ENCODE measurements at places on chromosomes 16 and 17.

GRCh38 chr17:41707803-41708669 lies 4.1 kb upstream of the GAST start:
- DNase-seq, result no peak

- no peak for DNase-seq
Measured at GRCh38 chr17:67696347-67696746, 21.4 kb upstream of the NOL11 start.

DNA sequence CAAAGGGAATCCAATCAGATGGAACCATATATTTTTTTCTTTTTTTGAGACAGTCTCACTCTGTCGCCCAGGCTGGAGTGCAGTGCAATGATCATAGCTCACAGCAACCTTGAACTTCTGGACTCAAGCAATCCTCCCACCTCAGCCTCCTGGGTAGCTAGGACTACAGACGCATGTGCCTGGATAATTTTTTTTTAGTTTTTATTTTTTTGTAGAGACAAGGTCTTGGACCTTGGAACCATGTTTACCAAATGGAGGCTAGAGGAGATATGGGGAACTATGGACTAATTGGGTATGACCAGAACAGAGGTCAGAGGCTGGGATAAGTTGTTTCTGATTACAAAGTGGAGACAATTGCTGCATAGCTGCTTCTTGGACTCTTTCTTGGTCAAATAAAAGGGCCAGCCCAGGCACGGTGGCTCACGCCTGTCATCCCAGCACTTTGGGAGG lies 41.2 kb upstream of the ADCY9 start:
- no peak for DNase-seq

GRCh38 chr16:27839419-27839818 lies 224.1 kb downstream of the GSG1L start:
- no peak for DNase-seq

DNA sequence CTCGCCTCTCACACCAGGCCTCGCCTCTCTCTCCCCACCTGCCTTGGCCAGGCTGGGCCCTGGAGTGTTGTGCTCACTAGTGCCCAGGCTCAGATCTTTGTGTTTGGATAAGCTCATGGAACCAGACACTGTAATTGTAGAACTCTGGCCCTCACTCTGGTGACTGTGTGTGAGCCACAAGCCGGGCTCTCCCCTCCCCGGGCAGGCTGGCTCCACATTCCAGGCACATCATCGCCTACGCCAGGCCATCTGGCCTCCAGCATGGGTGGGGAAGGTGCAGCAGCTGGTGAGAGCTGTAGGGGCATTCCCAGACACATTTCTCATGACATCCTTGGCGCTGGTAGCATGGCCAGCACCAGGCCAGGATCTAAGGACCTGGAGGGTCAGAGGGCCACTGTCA lies 202.3 kb downstream of the RAB11FIP4 start:
- no peak for DNase-seq

DNA sequence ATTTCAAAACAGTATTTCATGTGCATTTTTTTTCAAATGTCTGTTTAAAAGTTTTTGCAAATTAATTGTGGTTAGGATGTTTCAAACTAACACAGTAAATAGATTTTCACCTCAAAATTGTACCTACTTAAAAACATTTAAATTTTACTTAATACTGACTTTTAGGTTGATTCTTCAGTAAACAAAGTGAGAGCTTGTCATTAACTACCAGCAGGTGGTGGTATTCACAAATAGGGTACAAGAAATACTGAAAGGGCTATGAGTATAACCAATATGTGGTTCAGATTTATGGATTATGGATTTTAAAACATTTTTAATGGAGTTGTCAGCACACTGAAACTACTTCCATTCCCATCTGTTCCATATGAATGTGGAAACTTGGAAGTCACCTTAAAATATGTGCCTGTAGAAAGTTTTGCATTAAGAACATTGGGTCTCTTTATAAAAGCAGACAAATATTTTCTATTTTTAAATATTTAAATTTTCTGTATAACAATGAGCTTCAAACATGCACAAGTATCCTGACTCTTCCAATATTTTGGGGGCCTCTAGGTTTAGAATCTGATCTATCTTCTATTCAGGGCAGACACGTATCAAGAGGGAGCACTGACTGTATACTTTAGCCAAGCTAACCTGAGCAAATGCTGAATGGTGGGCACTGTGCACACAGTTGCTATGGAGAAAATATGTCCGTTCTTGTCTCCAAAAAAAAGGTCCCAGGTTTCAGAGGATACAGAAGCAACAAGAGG lies 155.6 kb downstream of the SNX11 start:
- DNase-seq, result peak; percentile 31

DNA sequence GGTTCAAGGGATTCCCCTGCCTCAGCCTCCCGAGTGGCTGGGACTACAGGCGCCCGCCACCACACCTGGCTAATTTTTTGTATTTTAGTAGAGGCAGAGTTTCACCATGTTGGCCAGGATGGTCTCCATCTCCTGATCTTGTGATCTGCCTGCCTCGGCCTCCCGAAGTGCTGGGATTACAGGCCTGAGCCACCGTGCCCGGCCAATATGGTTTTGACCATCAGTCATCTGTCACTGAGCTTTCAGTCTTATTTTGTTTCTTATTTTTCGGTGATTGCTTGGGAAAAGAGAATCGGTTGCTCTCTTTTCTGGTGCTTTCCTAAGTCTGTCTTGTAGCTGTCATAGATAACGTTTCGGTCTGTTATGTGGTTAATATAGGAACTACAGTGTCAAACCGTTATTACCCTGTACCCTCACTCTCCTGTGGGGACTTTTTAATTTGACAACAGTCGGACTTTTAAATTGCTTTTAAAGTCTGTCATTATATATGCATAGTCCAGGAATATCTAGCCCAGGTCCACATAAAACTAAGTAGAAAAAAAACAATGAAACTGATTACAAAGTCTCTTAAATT lies 453.4 kb downstream of the KCNJ18 start:
- no peak for DNase-seq

GRCh38 chr17:16944334-16945135 lies 27.4 kb downstream of the TNFRSF13B start:
- no peak for DNase-seq

GRCh38 chr17:10229181-10229580 lies 30.8 kb upstream of the GAS7 start:
- no peak for DNase-seq

DNA sequence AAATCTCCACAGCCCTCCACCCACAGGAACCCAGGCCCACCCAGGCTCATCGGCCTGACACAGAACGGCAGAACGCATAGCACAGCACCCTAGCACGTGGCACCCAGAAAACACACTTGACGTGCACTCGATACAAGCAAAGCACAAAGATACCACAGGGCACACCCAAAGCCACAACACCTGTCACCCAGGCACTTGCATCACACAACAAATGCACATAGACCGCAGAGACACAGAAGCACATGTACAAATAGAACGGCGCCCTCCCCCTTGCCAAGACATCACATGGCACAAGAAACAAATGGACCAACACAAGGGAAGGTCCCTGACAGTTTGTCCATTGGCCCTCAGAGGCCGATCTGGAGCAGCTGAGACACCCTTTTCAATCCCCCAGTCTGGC lies 147.7 kb upstream of the WSCD1 start:
- no peak for DNase-seq

DNA sequence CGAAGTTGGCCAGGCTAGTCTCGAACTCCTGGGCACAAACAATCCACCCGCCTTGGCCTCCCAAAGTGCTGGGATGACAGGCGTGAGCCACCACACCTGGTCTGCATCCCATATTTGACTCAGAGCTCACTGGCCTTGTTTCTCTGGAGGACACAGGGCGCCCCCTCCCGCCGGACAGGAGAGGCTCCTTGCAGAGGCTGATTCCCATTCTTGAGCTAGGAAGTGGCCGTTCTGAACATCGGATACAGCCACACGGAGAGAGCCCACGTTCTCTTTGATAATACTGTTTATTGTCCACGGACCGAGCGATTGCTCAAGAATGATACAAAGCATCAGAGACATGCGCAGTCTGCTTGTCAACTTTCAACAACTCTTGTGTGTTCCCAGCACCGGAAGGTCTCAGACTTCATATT lies 12.1 kb upstream of the USP36 start:
- no peak for DNase-seq

- DNase-seq, result no peak
Measured at GRCh38 chr16:27945233-27945973, 118.1 kb downstream of the GSG1L start.

DNA sequence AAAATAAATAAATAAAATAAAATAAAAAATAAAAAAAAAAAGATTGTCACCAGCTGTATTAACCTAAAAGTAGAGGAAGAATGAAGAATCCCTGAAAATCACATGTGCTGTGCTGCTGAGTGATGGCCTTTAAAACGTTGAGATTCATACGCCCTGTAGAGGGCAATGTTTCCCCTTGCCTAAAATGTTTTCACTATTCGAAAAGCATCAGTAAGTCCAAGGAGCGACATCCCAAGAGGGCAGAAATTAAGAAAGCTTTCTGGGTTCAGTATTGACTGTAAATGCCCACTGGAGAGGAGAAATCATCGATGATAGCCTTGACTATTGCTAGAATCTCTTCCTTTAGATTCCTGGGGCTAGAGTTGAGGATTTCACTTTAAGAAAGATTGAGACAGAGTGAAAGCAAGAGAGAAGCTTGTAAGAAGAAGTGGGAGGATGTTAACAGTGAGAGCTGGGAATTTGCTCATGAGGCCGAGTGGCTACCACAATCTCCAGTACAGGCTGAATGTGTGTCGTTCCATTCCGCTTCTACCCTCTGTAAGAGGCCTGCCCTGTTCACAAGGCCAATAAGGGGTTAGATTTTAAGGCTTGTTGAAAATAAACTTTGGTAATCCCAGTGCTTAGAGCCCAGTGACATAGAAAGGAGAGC lies 170.8 kb upstream of the FAM20A start:
- no peak for DNase-seq

DNA sequence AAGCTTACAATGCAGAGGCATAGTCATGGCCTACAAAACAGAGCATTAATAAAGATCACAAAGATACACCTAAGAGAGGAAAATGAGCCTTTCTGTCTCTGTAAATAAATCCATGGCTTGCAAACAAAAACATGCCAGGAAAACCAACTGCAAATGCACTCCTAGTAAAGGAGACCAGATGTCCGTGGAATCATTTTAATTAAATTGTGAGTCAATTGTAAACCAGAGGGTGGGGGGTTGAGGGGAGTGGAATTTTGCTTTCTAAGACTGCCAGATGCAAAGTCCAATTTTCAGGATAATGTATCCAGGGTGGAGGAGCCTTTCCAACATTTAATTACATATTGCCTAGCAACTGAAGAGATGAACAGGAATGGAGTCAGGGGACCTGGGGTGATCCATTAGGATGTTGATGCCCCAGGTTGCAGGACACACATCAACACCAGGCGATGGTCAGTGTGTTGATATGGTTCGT lies 390.3 kb upstream of the CCL2 start:
- no peak for DNase-seq

DNA sequence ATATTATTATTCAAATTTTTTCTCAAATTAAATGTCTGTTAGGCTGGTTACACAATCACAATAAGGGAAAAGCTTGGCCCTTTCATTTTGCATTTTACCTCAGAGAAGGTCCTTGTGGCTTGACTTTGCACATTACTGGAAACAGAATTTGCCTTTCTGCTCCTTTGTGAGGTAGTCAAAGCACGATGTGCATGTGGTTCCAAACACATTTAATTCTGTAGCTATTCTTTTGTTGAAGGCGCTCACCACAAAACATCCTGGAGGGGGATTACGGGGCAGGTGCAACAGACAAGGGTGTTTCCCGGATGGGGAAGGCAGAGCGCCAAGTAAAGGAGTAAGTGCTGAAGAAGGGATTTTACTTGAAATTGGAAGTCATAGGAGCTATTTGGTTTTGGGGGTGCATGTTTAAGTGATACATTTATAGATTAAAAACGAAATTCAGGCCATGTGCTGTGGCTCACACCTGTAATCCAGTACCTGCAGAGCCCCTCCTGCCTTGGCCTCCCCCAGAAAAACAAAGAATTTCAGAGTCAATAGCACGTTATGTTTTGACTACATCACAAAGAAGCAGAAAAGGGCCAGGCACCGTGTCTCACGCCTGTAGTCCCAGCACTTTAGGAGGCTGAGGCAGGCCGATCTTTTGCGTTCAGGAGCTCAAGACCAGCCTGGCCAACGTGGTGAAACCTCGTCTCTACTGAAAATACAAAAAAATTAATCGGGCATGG lies 31.2 kb upstream of the TENT4B start:
- DNase-seq, result peak; percentile 28

- peak; percentile 64 for DNase-seq
Measured at GRCh38 chr17:4710693-4711634, 532 bp downstream of the ARRB2 start.

Measured in CD4-positive, alpha-beta T cell treated with Interferon alpha-2 for 1 hour (primary cell).